Esophagus squamous epithelium (tissue), 5 donors: ENCODE measurements at places on chromosomes 7 and 10. TPM values are rescaled to one million over a fixed set of nuclear protein-coding genes. Genes with fewer than 3 reads are reported as not detected.

BCAP29 gene
- total RNA-seq, result 96.3 TPM

LRGUK gene
- 0.61 TPM for total RNA-seq

DGKB gene
- total RNA-seq, result 0.23 TPM

IGFBP1 gene
- not detected for total RNA-seq

- DNase-seq, result no peak
Observed at GRCh38 chr7:96308253-96308949, 13.5 kb downstream of the SLC25A13 start.

DNA sequence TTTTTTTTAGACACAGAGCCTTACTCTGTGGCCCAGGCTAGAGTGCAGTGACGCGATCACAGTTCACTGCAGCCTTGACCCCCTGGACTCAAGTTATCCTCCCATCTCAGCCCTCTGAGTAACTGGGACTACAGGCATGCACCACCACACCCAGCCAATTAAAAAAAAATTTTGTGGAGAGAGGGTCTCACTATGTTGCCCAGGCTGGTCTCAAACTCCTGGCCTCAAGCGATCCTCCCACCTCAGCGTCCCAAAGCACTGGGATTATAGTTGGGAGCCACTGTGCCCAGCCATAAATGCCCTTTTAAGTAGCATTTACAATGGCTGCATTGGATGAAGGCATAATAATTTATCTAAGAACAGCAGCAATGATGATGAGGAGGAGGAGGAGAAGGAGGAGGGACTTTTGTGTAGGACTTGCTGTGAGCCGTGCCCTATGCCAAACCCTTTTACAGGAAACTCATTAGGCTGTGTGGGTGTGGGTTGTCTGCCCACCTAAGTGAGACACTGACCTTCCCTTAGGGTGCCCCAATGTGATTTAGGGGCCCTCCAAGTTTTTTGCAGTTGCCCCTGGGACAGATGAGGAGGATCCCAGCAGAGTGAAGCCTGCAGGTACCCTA lies 51.1 kb downstream of the EEPD1 start:
- no peak for DNase-seq

- no peak for DNase-seq
Observed at GRCh38 chr7:78333530-78334425, 535.2 kb downstream of the PHTF2 start.
